Peyer's patch (tissue), 4 donors: ENCODE measurements at places on chromosomes 2 and 18. TPM values are rescaled to one million over a fixed set of nuclear protein-coding genes. Genes with fewer than 3 reads are reported as not detected.
A peak's percentile ranks its signal among the peaks of the same experiment; 100 is the strongest.

GRCh38 chr2:69612707-69613106 lies 30.8 kb downstream of the AAK1 start:
- no peak for DNase-seq

NEURL3 gene
- not detected for total RNA-seq

PLGLB1 gene
- total RNA-seq = 8.4 TPM

DNA sequence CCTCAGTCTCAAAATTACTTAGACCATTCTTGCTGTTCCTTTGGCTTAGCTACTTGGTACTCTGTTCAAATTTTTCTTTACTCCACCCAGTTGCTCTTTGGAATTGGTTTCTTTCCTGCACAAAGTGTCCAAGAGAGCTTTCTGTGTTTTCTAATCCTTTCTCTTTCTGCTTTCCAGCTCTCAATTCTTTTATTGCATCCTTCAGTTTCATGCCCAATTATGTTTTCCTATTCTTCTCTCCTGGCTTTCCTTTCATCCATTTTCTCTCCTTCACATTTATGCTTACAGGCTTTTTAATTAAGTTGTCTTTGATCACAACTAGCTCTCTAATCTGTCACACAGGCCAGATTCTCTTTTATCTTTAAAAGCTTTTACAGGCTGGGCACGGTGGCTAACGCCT lies 38.2 kb downstream of the UBR3 start:
- DNase-seq = no peak

DNA sequence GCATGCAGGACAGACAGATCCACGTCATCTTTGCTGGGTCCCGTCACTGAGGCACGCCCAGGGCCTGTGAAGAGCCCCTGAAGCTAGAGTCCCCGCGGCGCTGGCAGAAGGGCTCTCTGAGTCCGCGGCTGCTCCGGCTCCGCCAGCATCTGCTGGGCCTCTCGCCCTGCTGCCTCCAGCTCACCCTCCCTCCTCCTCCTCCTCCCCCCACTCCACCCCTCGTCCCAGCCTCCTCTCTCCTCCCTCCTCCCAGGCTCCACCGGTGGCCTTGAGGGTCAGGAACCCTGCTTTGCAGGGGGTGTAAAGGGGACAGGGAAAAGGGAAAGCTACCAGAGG lies at the start of gene TNS1:
Gene TNS1, minus strand, starts transcription at position 151 of the 336 bp plus-strand sequence. Its CDS starts 123 bp downstream, at position 28.
- DNase-seq = no peak

ZNF892 gene
- 16.5 TPM for total RNA-seq

MRO gene
- 17.5 TPM for total RNA-seq

- no peak for DNase-seq
Observed at GRCh38 chr2:161059388-161059787, 100.8 kb upstream of the TANK start.

DNA sequence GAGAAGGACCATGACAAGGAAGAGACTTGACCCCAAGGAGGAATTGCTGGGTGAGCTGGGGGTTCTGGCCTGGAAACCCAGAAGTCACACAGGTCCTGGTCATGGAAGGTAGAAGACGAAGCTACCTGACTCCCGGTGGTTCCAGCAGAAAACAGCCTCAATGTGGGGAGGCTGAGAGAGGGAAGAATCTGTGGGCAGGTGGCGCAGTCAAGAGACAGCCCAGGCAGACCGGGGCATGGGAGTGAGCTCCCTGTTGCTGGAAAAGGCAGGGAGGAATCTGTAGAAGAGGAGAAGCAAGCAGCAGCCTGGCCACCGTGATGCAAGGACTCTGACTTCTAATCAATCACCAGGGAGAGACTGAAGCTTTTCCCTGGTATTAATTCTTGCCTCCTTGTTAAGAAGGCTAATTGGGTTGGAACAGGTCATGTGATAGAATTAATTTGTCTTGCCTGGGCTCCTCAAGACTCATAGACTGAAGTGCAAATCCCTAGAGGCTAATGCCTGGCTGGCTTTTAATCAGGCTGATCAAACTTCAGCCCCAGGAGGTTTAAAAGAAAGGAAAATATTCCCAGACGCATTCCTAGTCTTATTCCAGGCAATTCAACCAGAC lies 30.1 kb downstream of the CNGA3 start:
- no peak for DNase-seq

ALPP gene
- total RNA-seq = not detected

- DNase-seq = peak; percentile 81
Observed at GRCh38 chr2:31523871-31524492, 56.8 kb downstream of the SRD5A2 start.

TLX2 gene
- total RNA-seq = not detected

PLB1 gene
- 240 TPM for total RNA-seq

- DNase-seq = peak; percentile 58
Observed at GRCh38 chr2:234289834-234290590, 206.9 kb downstream of the ARL4C start.
